ENCODE measurements at places on chromosomes 6 and 20.
A peak's percentile ranks its signal among the peaks of the same experiment; 100 is the strongest.

GRCh38 chr20:32429343-32429742 is 71.2 kb downstream of the ASXL1 start:
- DNase-seq, result no peak

- no peak for DNase-seq
Measured at GRCh38 chr20:46279103-46279502, 29.2 kb downstream of the CDH22 start.

- no peak for DNase-seq
Measured at GRCh38 chr6:12927746-12928145, 211.2 kb downstream of the PHACTR1 start.

- no peak for DNase-seq
Measured at GRCh38 chr6:43891072-43891870, 121.3 kb downstream of the VEGFA start.

DNA sequence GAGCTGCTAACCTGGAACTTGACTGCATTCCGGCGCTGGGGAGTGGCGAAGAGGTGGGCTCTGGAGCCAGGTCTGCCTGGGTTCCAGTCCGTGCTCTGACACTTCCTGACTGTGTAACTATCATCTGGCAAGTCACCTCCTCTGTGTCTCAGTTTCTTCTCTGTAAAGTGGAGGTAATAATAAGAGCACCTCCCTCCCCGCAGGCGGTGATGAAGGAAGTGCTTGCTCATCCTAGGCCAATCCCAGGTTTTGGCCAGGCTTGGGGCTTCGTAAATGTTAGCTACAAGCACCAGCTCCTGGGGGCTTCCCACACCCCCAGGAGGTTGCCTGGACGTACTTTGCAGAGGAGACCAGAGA is 32.8 kb downstream of the SNAI1 start:
- no peak for DNase-seq

DNA sequence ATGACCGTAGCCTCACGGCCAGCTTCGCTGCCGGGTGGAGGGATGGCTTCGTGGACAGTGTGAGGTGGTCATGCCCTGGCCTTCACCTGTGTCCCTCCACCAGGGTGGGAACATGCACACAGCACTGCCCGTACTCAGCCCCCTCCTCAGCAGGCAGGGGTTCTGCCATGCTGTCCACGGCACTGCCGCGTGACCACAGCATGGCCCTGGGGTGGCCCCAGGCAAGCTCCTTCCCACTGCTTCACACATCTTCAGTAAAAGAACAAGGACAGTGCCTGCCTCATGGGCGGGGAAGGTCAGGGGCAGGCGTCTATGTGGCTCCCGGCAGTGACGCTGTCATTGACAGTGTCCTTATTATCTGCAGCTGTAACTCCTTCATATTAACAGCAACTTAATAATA is 205.9 kb downstream of the TAF4 start:
- no peak for DNase-seq

- no peak for DNase-seq
Measured at GRCh38 chr20:15081261-15081660, 743.8 kb upstream of the FLRT3 start.

GRCh38 chr6:53029257-53029656 is 34.2 kb upstream of the GSTA4 start:
- no peak for DNase-seq

DNA sequence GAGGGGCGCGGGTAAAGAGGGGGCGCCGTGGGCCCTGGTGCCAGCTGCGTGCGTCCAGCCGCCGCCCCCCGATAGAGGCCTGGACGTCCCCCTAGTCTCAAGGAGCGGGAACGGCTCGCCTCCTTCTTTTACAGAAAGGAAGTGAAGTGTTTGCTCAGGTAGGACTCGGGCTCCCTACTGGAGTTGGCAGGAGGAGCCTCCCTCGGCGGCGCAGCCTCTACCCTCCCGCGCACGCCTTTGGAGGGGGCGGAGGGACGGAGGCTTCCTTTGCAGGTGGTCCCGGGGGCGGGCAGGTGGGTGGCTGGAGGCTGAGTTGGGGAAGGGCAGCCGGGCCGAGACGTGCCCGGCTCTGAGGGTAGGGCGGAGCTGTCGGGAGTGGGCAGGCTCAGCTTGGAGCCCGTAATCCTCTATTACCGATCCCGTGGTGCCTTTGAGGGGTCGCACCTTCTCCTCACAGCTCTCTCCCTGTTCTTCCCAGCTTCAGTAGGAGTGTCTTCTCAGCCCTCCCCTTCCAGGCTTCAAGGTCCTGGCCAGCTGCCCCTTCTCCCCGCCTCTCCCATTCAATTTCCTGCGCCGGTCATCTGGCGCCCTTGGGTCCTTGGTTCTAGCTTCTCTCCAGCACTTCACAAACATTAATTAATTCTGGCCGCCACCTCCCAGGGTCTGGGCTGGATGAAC is 728 bp downstream of the ITPR3 start:
- peak; percentile 31 for DNase-seq

DNA sequence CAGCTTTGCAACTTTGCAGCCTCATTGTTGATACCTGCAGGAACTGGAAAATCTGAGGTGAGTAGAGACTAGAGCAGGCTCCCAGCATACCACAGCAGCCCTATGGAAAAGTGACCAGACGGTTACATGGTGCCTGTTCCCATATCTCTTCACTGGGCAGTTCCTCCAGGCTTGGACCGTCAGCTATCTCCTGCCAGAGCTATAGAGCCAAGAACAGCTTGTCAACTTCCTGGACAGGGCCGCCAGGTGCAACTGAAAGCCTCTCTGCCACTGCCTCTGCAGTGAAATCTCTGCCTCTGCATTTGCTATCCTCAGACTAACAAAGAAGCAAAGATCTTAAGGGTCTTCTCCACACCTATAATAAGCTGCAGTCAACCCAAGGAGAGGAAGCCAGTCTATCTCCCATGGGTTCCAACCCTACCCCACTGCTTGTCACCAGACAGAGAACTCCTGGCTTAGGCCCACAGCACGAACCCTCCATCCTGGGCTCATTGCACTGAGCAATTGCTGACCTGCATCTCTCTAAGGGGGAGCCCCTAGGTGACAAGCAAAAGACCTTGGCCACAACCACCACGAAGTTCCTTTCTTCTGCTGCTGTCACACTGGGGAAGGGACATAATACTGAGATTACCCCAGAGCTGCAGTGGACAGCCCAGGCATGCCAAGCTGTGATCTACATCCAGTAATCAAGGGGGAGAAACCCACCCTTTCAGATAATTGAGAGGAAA is 60.1 kb upstream of the KHDRBS2 start:
- DNase-seq, result no peak

GRCh38 chr6:12312736-12313135 is 22.6 kb downstream of the EDN1 start:
- no peak for DNase-seq

DNA sequence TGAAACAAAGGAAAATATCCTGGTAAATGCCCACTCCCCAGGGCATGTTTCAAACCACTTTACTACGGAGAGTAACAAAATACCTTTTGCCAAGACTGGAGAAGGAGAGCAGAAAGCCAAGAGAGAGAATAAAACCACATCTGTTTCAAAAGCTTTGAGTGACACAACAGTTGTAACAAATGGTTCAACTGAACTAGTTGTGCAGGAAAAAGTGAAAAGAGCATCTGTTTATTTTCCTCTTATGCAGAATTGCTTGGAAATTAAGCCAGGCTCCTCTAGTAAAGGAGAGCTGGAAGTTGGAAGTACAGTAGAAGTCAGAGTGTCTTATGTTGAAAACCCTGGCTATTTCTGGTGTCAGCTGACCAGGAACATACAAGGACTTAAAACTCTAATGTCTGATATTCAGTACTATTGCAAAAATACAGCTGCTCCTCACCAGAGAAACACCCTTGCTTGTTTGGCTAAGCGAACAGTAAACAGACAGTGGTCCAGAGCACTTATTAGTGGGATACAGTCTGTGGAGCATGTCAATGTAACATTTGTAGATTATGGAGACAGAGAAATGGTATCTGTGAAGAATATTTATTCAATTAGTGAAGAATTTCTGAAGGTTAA is 2.6 kb downstream of the TDRD6 start:
- DNase-seq, result no peak

DNA sequence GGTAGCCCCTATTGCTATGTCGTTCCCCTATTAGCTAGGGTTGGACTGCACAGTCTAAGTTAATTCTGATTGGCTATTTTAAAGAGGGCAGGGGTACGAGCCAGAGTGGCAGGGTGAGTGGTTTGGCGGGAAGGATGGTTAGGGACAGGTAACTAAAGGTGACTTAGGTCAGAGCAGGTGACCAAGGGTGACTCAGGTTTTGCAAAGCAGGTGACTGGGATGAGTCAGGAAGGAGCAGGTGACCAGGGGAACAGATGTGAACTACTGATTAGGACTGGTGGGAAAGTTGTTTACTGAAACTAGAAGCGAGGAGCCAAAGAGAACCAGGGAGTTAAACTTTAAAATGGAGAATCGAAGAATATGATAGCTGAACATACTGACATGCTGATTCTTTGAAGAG is 295.2 kb downstream of the GJA1 start:
- DNase-seq, result no peak

DNA sequence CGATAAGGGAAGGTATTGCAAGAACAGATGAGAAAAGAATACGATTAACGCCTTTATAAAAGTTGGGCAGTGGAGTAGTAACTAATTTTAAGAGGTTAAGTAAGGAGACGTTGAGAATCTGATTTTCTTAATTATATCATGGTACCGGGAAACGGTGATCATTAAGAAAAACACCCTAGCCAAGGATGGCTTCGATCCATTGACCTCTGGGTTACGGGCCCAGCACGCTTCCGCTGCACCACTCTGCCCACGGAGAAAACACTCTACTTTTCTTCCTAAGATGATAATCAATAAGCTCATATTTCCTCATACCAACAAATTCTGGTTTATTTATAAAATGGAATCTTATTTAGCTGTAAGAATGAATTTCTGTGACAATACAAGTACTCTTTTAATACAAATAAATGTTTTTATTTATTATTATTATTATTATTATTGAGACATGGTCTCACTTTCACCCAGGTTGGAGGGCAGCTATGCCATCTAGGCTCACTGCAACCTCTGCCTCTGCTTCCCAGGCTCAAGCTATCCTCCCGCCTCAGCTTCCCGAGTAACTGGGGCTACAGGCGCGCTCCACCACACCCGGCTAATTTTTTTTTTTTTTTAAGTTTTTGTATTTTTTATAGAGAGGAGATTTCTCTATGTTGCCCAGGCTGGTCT is 8.3 kb downstream of the POM121L2 start:
- DNase-seq, result no peak

GRCh38 chr6:35236223-35236622 is 22.5 kb downstream of the SCUBE3 start:
- no peak for DNase-seq

GRCh38 chr20:52814371-52814770 is 157.8 kb upstream of the TSHZ2 start:
- no peak for DNase-seq

DNA sequence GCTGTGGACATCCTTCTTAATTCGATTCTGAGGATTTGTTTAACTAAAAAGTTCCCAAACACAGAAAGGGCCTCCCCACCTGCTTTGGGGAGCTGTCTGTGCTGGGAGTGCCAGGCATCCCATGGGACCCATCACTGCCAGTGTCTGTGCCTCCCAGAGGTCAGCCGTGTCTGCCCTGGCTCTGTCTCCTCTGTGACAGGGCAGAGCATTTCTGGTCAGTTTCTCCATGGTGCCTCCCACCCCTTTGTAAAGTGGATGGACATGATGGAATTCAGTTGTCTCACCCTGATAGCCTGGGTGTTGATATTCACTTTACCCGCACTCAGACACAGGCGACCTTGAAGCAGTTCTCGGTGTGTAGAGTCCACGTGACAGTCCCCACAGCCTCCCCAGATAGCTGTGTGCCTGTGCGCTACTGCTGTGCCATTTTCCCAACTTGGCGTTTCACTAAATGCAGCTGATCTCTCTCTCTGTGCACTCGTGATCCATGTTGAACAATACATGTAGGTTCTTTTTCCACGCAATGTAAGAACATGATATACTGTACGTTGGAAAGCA is 70.5 kb downstream of the CDS2 start:
- no peak for DNase-seq

GRCh38 chr6:106098383-106099234 is 12.5 kb downstream of the PRDM1 start:
- DNase-seq, result peak; percentile 60

DNA sequence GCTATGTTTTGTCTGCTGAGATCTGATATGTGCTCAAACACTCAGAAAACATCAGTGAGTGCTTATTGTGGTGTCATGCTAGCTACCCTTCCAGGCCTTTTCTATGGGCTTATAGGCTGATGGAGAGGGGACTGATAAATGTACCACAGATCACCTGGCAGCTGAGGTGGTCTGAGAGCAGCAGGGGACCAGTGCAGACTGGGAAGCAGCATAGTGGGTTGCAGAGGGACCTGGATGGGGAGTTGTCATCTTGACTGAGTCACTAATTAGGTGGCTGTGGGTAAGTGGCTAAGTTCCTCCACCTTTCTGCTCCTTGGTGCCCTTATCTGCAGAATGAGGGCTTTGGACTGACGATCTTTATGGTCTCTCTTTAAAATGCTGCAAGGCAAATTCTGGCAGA is 2.8 kb downstream of the TMEM200A start:
- DNase-seq, result no peak

- DNase-seq, result no peak
Measured at GRCh38 chr20:40314278-40314677, 374.8 kb downstream of the MAFB start.

- no peak for DNase-seq
Measured at GRCh38 chr20:41126719-41127118, 10.6 kb upstream of the PLCG1 start.

GRCh38 chr20:15176929-15177328 is 839.5 kb upstream of the FLRT3 start:
- DNase-seq, result no peak

GRCh38 chr6:71204741-71205140 is 83.9 kb upstream of the OGFRL1 start:
- DNase-seq, result no peak

Measured in stimulated activated CD8-positive, alpha-beta memory T cell treated with anti-CD3 and anti-CD28 coated beads, Interleukin-4, amount 100 ng/mL, for 24 hours (primary cell).